Activated CD4-positive, alpha-beta T cell treated with anti-CD3 and anti-CD28 coated beads, Interleukin-2, amount 50 U/mL, for 4 hours (primary cell): ENCODE measurements at places on chromosomes 6 and 20.

DNA sequence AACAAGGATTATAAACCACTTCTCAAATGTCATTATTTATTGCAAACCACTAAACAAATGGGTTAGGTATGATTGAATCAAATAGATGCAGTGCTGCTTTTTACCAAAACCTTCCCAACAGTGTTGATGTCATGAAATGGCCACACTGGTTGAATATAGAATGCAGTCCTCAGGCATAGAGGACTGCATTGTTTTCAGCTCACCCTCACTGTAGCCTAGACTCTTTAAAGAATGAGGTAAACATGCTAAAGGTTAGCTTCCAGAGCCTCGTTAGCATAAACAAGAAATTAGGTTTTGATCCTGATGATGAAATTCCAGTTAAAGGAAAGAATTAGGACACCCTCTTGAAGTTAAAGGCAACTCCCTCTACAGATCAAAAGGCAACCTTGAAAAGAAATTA is 224.3 kb downstream of the ALDH8A1 start:
- no peak for DNase-seq

DNA sequence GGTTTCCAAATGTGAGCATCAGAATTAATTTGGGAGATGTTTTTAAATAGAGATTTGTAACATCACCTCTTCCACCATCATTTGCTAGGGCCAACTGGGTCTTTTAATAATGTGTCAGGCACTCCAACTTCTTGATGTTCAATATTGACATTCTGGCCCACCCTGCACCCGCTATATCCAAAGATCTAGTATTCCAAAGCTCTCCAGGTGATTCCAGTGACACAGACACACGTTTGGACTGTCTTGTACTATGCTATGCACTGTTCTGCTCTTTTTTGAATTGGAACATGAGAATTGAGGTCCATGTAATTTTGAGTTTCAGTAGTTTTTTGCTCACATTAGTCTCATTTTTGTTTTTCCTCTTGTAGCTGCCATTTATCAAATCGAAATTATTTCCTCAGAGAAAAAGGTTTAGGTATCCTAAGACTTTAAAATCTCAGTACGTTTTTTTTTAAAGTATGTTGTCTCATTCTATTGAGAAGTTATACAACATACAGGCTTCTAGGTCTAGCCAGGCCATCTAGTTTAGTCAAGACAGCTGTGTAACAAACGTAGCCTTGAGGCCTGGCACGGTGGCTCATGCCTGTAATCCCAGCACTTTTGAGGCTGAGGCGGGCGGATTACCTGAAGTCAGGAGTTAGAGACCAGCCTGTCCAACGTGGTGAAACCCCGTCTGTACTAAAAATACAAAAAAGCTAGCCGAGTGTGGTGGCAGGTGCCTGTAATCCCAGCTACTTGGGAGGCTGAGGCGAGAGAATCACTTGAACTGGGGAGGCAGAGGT is 3.1 kb downstream of the BICRAL start:
- DNase-seq: no peak

GRCh38 chr6:166342349-166343149 is at the start of gene SFT2D1:
Gene SFT2D1, minus strand, starts transcription at chr6:166342545. Its CDS starts 64 bp downstream, at chr6:166342481.
- DNase-seq: peak; percentile 53

GRCh38 chr6:10382728-10383330 is 32.0 kb downstream of the TFAP2A start:
- DNase-seq: no peak

DNA sequence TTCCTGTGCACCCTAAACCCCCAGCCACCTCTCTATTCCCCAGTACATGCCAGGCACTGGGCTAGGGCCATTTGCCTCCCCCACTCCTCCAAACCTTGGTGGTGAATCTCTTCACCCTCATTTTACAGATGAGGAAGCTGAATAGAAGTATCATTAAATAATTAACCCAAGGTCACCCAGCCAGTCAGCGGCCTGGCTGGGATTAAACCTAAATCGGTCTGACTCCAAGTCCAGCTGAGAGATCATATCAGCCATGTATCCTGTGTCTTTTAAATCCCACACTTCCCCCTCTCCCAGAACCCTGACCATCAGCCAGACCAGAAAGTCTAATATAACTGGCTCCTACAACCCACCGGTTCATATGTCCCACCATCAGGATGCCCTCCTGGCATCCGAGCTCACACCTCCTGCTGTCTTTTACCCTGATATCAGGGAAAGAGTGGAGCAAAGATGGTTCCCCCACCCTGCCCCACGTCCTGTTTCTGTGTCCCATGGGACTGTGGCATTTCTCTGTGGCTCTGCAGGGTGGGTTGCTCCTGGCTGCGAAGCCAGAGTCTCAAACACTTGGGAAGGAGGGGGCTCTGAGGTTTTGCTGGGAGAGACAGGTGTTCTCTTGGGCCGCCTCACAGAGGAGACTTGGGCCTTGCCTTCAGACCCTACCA is 145.3 kb downstream of the VEGFA start:
- no peak for DNase-seq

DNA sequence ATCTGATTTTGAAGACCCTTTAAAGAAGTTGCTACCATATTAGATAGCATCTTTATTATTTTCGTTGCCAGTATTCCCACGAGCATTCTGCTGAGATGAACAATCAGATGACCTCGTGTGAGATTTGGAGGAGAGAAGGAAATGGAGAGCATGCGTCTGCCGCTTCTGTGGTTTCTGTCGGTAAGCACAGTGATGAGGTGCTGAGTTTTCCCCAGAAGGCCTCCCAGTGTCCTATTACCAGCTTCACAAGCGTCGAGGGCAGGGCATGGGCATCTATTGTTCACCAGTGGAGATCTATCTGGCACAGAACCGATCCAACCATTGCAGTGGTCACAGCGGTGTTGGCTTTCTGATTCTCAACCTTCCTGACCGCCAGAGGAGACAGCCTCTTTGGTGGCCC is 29.4 kb downstream of the TRAF3IP2 start:
- DNase-seq: no peak

- DNase-seq: no peak
These were observed 90.9 kb downstream of the GJA10 start for GRCh38 chr6:89984926-89985750.

- no peak for DNase-seq
These were observed 22.7 kb downstream of the BCAS1 start for GRCh38 chr20:54047720-54048119.

DNA sequence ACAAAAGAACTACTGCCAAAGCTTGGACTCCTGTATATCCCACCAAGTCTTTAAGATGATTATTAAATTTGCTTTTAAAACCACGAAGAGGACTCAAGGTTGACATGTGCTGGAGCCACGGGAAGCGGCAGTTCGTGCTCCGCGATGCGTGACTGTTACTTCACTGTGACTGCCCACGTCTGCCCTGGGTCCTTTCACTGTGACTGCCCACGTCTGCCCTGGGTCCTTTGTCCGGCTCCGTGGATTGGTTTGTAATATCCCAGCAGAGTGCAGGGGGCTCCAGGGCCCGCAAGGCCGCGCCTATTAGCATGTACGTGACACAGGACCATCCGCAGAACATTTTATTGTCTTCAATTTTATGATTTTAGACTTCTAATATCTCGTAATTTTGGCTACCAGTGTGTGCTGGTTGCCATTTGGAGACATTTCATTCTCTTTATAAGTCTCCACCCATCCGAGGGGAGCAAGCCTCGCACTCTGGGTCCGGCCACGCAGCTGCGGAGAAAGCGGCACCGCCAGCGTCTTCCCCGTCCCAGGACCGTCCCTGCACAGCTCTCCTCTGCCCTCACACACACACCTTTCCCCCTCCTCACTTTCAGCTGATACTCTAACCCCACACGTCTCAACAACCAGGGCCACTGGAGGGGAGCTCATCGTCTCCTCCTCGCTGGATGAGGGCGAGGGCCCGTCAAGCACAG is 42.9 kb downstream of the DACT2 start:
- no peak for DNase-seq

- DNase-seq: no peak
These were observed 68.3 kb upstream of the FRMD1 start for GRCh38 chr6:168147205-168147738.

- no peak for DNase-seq
These were observed 636.0 kb downstream of the BCKDHB start for GRCh38 chr6:80742481-80742880.

GRCh38 chr20:24668791-24669190 is 199.4 kb downstream of the SYNDIG1 start:
- no peak for DNase-seq

- no peak for DNase-seq
These were observed 96.7 kb downstream of the MAP3K7 start for GRCh38 chr6:90490030-90490716.

- DNase-seq: no peak
These were observed 23.6 kb downstream of the HM13 start for GRCh38 chr20:31537890-31538289.

DNA sequence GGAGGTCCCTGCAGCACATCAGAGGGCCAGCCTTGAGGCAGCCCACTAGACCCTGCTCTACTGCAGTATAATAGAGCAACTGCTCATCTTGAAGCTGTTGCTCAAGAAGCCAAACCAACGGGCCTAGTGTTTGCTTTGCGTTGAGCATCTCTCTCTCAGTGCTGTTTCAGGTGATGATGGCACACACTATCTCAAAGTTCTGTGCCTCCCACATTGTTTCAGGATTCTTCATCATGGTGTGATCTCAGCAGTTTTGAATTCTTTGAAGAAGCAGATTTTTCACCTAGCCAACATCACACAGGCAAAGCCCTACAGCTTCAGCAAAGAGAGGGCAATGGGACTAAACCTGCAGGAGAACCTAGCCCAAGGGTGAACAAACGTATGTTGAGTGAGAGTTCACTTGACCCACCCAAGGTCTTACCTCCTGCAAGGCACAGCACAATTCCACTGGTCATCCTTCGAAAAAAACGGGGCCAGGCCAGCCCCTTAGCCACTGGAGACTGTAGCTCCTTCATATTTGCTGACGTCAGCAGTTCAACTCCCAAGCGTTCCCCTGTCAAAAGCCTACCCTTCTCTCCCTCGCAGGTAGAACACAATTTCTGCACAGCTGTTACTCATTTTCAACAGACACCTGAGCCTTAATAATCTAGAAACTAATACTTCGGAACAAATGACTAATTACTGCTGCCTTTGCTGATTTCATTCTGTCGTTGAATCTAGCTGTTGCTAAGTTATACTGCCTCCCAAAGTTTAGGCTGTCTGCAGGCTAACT is 15.8 kb downstream of the MYB start:
- DNase-seq: no peak

DNA sequence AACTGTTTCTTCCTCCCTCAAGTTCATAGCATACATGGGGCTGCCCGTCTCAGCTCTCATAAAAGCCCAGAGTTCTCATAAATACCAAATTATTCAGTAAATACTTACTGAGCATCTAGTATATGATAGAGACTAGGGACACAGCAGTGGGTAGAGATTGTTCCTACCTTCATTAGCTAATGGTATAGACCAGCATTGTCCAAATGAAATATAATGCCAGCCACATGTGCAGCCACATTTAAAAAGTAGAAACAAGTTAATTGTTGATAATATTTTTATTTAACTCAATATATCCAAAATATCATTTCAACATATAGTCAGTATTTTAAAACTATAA is 1.2 kb downstream of the TTLL9 start:
- DNase-seq: no peak

GRCh38 chr6:224350-224749 is 67.9 kb upstream of the DUSP22 start:
- DNase-seq: no peak

GRCh38 chr6:84560436-84561390 is 203.7 kb downstream of the TBX18 start:
- DNase-seq: no peak

DNA sequence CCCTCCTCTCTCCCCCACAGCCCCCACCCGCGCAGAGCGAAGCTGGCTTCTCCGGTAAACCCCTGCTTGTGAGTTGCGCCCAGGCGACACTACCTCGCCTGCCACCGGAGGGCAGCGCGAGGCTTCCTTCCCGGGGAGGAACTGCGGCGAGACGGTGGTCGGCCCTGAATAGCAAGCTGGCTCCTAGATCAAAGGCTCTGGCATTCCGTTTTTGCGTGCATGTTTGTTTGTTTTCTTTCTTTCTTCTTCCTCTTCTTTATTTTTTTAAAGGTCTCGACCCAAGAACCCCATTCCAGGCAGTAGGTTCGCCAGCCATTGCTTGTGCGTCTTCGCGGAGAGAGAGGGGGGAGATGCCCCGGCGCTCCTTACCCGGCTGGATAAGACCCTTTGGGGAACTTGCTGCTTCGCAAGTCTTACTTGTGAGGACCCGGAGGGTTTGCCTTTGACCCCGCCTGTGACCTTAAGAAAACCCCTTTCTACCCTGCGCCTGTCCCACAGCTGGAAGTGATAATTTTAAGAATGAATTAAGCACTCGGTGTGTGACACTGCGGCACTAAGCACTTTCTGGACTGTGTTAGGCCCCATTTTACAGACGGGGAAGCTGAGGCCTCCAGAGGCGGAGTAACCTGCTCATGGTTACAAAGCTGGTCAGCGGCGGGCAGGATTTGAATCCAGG is 92.7 kb upstream of the SIRPA start:
- peak; percentile 5 for DNase-seq

DNA sequence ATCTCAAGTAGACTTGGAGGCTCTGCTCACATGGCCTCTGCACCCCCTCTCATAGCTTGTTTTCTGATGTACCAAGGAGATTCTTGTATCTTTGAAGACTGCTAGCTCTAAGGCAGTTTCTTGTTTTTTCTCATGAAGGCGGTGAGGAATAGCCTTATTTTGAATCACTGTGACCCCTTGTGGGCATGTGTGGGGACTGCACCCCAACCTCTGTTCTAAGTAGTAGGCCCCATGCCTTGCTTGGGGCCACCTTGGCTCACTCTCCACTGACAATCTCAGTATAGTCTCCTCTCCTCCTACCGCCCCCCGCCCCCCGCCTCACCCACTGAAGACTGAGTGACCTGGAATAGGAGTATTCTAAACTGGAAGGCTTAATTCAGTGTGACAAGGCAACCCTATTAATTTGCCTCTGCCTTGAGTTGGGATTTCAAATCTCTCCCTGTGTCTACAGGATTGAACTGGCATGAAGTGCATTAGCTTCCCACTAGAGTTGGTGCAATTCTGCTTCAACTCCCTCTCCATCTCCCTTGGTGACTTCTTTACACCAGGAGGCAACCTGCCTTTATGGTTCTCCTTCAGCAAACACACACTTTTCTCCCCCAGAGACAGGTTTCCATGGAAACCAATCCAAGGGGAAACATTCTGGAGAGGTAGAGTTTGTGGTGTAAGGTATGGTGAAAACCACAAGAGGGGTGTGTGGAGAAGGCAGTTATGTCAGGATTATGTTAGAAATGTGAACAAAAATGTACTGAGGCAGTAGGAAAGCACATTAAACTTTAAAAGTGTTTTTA is 75.4 kb upstream of the ECI2 start:
- peak; percentile 52 for DNase-seq

GRCh38 chr6:137754366-137754765 is 112.7 kb upstream of the TNFAIP3 start:
- no peak for DNase-seq

- DNase-seq: no peak
These were observed 8.3 kb downstream of the PHF3 start for GRCh38 chr6:63643862-63644261.

- DNase-seq: no peak
These were observed 57.0 kb downstream of the TULP4 start for GRCh38 chr6:158369241-158369640.

GRCh38 chr6:105431226-105431625 is 28.3 kb upstream of the PREP start:
- DNase-seq: no peak

GRCh38 chr6:133542056-133542821 is 301.1 kb downstream of the EYA4 start:
- no peak for DNase-seq
